ENCODE measurements at places on chromosomes 4 and X. TPM values are rescaled to one million over a fixed set of nuclear protein-coding genes. Genes with fewer than 3 reads are reported as not detected.

The NWD2 gene
- total RNA-seq = not detected

The SHROOM4 gene
- total RNA-seq = 0.05 TPM

The TXK gene
- total RNA-seq = 1.7 TPM

The SMIM14 gene
- 21.6 TPM for total RNA-seq

The CSN1S1 gene
- total RNA-seq = not detected

The CAPN6 gene
- 0.10 TPM for total RNA-seq

The SYN1 gene
- total RNA-seq = 0.86 TPM

The CYTL1 gene
- not detected for total RNA-seq

The GPR82 gene
- not detected for total RNA-seq

- H3K4me1 ChIP-seq = no peaks in the 10 kb centered on the region
- DNase-seq = no peak
- H3K27me3 ChIP-seq = 0 out of 2 replicates have a peak, but pooled peaks cover 8% of the 10 kb centered on the region
- H3K36me3 ChIP-seq = no peaks in the 10 kb centered on the region
- no peak overlapping the region for H3K4me3 ChIP-seq
- no peak overlapping the region for H3K27ac ChIP-seq
These were observed 198.3 kb downstream of the CHIC2 start for GRCh38 chr4:53866055-53866454.

DNA sequence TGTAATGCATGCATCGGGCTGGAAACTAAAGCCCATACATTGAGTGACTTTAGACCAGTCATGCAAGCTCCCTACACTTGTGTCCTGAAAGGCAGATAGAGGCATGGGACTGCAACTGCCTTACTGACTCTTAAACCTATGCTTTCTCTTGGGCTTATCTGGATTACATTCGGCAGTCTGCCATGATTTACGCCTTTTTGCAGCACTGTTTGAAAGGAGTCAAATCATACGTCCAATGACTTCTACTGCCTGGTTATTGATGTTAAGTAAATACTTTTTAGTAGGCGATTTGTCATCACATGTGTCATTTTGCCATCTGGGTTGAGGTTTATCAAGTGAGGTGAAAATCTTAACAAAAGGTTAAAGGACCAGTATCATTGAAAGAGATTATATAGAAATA is 31.5 kb downstream of the SORBS2 start:
- no peak overlapping the region for H3K4me3 ChIP-seq
- no peak for DNase-seq
- no peaks in the 10 kb centered on the region for H3K4me1 ChIP-seq
- no peak overlapping the region for H3K27ac ChIP-seq

GRCh38 chr4:86272669-86273068 is 87.2 kb downstream of the MAPK10 start:
- no peaks in the 10 kb centered on the region for H3K27me3 ChIP-seq
- no peak overlapping the region for H3K4me3 ChIP-seq
- no peaks in the 10 kb centered on the region for H3K36me3 ChIP-seq
- no peaks in the 10 kb centered on the region for H3K4me1 ChIP-seq
- H3K27ac ChIP-seq = no peak overlapping the region

GRCh38 chr4:128913228-128913627 is 103.7 kb downstream of the JADE1 start:
- H3K36me3 ChIP-seq = no peaks in the 10 kb centered on the region
- H3K4me1 ChIP-seq = no peaks in the 10 kb centered on the region
- no peaks in the 10 kb centered on the region for H3K27me3 ChIP-seq
- no peak for DNase-seq

GRCh38 chr4:62952366-62952765 is 1456.9 kb downstream of the TECRL start:
- no peaks in the 10 kb centered on the region for H3K27me3 ChIP-seq
- DNase-seq = no peak
- no peaks in the 10 kb centered on the region for H3K36me3 ChIP-seq
- no peak overlapping the region for H3K4me3 ChIP-seq

GRCh38 chr4:120081726-120082125 is 15.1 kb upstream of the MAD2L1 start:
- no peak overlapping the region for H3K27ac ChIP-seq
- no peaks in the 10 kb centered on the region for H3K36me3 ChIP-seq
- no peaks in the 10 kb centered on the region for H3K4me1 ChIP-seq
- DNase-seq = no peak
- H3K4me3 ChIP-seq = no peak overlapping the region

DNA sequence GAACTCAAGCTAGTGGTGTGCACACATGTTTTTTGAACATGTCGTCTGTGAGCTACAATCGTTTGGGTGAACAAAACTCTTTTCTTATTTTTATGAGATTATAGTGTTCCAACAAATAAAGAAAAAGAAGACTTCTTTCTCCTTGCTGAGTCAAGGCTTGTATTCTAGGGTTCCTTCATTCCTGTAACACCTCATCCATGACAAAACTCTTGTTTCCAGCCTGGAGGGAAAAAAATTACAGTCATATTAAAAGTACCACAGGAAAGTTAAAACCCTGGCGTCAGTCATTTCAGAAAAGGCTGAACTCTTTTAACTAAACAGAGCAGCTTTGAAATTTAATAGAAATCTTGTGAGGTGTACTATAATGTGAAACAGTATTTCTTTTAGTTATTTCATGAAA is 79.2 kb upstream of the BOD1L1 start:
- no peak overlapping the region for H3K4me3 ChIP-seq
- no peaks in the 10 kb centered on the region for H3K4me1 ChIP-seq
- no peak overlapping the region for H3K27ac ChIP-seq
- no peaks in the 10 kb centered on the region for H3K27me3 ChIP-seq

DNA sequence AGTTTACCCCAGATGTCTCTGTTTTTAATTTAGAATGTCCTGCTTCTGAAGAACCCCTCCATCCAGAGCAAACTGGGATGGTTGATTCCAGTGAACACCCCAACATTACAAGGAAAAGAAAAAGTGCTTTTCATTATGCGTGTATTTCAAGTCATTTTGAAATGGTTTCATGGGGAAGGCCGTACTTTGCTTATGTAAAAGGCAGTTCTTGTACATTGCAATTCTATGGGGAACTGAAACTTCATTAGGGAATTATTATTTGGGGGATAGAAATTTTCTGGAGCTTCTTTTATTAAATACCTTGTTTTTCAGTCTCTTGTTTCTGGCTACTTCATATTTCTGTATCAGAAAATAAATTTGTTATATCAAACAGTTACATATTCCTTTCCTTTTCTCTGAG is 96.9 kb upstream of the ZNF518B start:
- DNase-seq = no peak
- H3K4me3 ChIP-seq = no peak overlapping the region
- peaks cover 3% of the 10 kb centered on the region for H3K4me1 ChIP-seq

DNA sequence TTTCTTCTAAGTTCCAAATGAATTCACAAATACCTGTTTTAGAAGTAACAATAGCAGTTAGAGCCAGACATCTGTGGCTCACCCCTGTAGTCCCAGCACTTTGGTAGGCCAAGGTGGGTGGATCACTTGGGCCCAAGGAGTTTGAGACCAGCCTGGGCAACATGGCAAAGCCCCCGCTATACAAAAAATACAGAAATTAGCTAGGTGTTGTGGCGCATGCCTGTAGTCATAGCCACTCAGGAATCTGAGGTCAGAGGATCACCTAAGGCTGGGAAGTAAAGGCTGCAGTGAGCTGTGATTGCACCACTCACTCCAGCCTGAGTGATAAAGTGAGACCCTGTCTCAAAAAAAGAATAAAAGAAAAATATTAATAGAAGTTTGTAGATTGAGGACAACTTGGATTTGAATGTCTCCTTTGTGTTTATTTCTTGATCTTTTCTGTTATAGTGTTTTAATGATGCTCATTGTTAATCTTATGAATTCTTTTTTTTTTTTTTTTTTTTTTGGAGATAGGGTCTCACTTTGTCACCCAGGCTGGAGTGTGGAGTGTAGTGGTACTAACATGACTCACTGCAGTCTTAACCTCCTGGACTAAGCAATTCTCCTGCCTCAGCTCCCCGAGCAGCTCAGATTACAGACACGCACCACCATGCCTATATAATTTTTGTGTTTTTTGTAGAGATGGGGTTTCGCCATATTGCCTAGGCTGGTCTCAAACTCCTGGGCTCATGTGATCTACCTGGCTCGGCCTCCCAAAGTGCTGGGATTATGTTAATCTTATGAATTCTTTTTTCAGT is 30.7 kb upstream of the RAPGEF2 start:
- no peaks in the 10 kb centered on the region for H3K27me3 ChIP-seq
- no peaks in the 10 kb centered on the region for H3K36me3 ChIP-seq
- H3K27ac ChIP-seq = no peak overlapping the region
- peaks cover 15% of the 10 kb centered on the region for H3K4me1 ChIP-seq
- no peak overlapping the region for H3K4me3 ChIP-seq

DNA sequence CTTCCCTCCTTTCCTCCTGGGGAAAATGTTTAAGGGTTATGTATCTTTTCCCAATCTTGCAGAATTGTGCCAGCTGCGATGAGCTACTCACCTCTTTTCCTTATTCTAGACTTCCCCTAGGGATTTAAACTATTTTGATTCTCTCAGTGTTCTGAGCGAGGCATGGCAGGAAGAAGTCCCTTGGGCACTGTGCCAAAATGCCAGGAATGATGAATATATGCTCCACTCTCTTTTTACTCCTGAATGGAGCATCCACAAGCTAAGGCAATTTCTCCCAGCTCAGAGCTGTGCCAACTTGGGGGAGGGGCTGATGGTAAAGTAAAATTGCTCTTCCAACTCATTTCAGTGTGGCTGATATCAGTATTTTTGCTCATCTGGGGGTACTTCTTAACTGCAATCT is 4.0 kb upstream of the C4orf17 start:
- no peaks in the 10 kb centered on the region for H3K27me3 ChIP-seq
- no peaks in the 10 kb centered on the region for H3K36me3 ChIP-seq

GRCh38 chr4:181204109-181204508 is 1039.1 kb upstream of the TENM3 start:
- H3K27me3 ChIP-seq = no peaks in the 10 kb centered on the region
- H3K27ac ChIP-seq = no peak overlapping the region
- no peak overlapping the region for H3K4me3 ChIP-seq
- no peak for DNase-seq
- no peaks in the 10 kb centered on the region for H3K36me3 ChIP-seq

- H3K27ac ChIP-seq = no peak overlapping the region
- no peaks in the 10 kb centered on the region for H3K4me1 ChIP-seq
- DNase-seq = no peak
- H3K27me3 ChIP-seq = no peaks in the 10 kb centered on the region
- no peak overlapping the region for H3K4me3 ChIP-seq
These were observed 20.8 kb downstream of the OCIAD1 start for GRCh38 chr4:48851651-48852050.

- no peaks in the 10 kb centered on the region for H3K4me1 ChIP-seq
- H3K27me3 ChIP-seq = no peaks in the 10 kb centered on the region
- no peaks in the 10 kb centered on the region for H3K36me3 ChIP-seq
- no peak for DNase-seq
These were observed 486.7 kb upstream of the MAGEB2 start for GRCh38 chrX:29728639-29729038.

DNA sequence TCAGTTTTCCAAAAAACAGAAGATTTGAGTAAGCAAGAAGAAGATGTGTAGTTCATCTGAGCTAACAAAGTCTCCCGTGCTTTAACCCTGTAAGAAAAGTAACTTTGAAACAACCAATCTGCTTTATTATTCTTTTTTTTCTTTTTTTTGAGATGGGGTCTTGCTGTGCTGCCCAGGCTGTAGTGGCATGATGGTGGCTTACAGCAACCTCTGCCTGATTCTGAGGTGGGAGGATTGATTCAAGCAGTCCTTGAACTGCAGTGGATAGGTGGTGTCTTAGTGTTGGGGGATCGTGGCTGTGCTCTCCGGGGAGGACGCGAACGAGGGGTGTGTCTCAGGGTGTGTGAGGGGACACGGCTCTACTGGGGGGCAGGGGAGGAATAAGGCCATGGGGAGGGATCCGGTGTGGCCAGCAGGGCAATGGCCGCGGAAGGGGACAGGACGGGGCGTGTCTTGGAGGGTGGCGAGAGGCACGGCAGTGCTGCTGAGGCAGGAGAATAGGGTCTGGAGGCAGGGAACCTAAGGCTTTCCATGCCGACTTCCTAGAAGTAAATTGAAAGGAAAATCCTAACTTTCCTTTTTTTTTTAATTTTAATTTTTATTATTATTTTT is 2.4 kb downstream of the ARSD start:
- H3K4me3 ChIP-seq = no peak overlapping the region
- no peaks in the 10 kb centered on the region for H3K27me3 ChIP-seq
- no peak overlapping the region for H3K27ac ChIP-seq

GRCh38 chr4:7073526-7074390 is 5.9 kb upstream of the GRPEL1 start:
- H3K4me1 ChIP-seq = peaks cover 25% of the 10 kb centered on the region
- no peak overlapping the region for H3K27ac ChIP-seq
- no peaks in the 10 kb centered on the region for H3K36me3 ChIP-seq
- H3K4me3 ChIP-seq = no peak overlapping the region
- H3K27me3 ChIP-seq = no peaks in the 10 kb centered on the region

DNA sequence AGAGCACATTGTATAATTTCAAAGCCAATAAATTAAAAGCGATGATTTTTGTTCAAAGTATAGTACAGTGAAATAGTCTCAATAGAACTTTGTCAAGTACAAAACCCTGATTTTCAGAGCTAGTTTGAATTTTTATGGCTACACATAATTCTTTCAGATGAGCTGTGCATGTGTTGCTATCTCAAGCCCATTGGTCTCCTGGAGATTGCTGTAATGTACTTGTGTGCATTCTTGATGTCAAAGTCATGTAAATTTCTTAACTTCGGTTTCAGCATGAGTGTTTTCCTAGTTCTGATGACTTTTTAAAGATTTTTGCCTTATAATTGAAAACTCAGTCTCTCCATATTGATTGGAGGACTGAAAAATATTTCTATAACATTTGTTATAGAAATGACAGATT is 200.8 kb downstream of the CEP135 start:
- H3K27me3 ChIP-seq = no peaks in the 10 kb centered on the region
- no peaks in the 10 kb centered on the region for H3K4me1 ChIP-seq
- no peak overlapping the region for H3K4me3 ChIP-seq
- no peaks in the 10 kb centered on the region for H3K36me3 ChIP-seq

- peak; percentile 27 for DNase-seq
- no peaks in the 10 kb centered on the region for H3K27me3 ChIP-seq
- peaks cover 17% of the 10 kb centered on the region for H3K4me1 ChIP-seq
These were observed 237.5 kb downstream of the BCOR start for GRCh38 chrX:39859991-39860861.

- no peak for DNase-seq
- no peaks in the 10 kb centered on the region for H3K4me1 ChIP-seq
- no peak overlapping the region for H3K4me3 ChIP-seq
- no peaks in the 10 kb centered on the region for H3K27me3 ChIP-seq
- no peak overlapping the region for H3K27ac ChIP-seq
These were observed 148.7 kb downstream of the AFAP1 start for GRCh38 chr4:7790999-7791398.

DNA sequence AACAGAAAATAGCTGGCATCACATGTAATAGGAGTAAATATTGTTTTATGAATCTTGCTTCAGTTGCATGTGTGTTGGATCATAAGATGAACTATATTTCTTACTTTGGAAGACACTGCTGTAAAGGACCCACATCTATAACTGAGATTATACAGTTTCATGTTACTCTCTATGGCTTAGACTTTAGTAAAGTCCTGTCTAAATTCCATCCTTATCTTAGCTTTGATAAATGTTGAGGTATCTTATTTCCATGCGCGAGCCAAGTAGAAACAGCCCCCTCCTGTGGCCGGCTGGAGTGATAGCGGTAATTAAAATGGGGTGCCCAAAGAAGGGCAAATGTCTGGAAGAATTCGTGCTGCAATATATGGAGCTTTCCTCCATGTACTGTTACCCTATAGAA is 43.0 kb downstream of the CCDC158 start:
- H3K27ac ChIP-seq = no peak overlapping the region
- DNase-seq = peak; percentile 39
- no peak overlapping the region for H3K4me3 ChIP-seq
- peaks cover 3% of the 10 kb centered on the region for H3K4me1 ChIP-seq

- H3K27ac ChIP-seq = no peak overlapping the region
- H3K4me1 ChIP-seq = no peaks in the 10 kb centered on the region
- no peak for DNase-seq
- no peaks in the 10 kb centered on the region for H3K36me3 ChIP-seq
- H3K27me3 ChIP-seq = no peaks in the 10 kb centered on the region
- no peak overlapping the region for H3K4me3 ChIP-seq
These were observed 118.7 kb downstream of the SMARCA1 start for GRCh38 chrX:129404670-129405008.

Data from HCT116 (cell line).